ENCODE measurements at places on chromosomes 6 and 20. TPM values are rescaled to one million over a fixed set of nuclear protein-coding genes. Genes with fewer than 3 reads are reported as not detected.
A peak's percentile ranks its signal among the peaks of the same experiment; 100 is the strongest.

Gene MYB
- polyA plus RNA-seq, result 0.18 TPM

- DNase-seq, result no peak
Observed at GRCh38 chr6:111482188-111482958, 645 bp downstream of the REV3L start.

- DNase-seq, result peak; percentile 42
Observed at GRCh38 chr20:10217721-10218410, 764 bp upstream of the SNAP25 start.

DNA sequence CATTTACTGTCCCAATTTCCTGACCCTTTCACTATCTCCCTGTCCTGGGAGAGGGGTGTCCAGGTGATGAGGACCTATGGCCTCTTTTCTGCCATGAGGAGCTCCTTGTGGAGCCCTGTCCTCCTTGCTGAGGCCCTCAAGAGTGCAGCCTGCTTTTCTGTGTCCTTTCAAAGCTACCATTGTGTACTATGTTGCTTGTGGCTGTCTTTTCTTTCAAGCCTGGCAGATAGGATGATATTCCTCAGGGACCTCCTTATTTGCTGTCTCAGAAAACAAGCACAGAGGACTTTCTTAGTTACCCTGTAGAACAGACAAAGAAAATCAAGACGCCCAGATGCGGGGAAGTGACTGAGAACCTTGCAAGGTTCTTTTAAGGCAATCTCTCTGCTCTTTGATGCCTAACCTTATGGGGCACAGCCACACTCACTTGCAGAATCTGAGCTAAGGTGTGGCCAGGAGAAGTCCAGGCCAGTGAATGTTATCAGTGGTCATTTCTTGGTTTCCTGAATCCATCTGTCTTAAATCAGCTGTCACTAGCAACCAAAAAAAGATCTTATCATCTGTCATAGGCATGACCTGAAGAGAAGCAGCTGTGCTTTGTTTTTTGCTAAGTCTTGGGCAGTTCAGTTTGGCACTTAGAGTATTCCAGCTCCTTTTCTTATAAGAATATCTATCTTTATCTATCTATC is 17.2 kb downstream of the CARMIL1 start:
- no peak for DNase-seq

- no peak for DNase-seq
Observed at GRCh38 chr20:62984666-62985443, 21.9 kb downstream of the BHLHE23 start.

GRCh38 chr20:46512943-46513844 is at the start of gene ZNF334:
TSS of gene ZNF334 (minus strand) at chr20:46513559. CDS start at chr20:46512102, 1,457 bp downstream.
- DNase-seq, result peak; percentile 26

All from urinary bladder (tissue), 4 donors.